ENCODE measurements at places on chromosomes 13 and 19.
A peak's percentile ranks its signal among the peaks of the same experiment; 100 is the strongest.

GRCh38 chr19:7743425-7743841 lies 3.9 kb downstream of the CD209 start:
- DNase-seq = no peak

DNA sequence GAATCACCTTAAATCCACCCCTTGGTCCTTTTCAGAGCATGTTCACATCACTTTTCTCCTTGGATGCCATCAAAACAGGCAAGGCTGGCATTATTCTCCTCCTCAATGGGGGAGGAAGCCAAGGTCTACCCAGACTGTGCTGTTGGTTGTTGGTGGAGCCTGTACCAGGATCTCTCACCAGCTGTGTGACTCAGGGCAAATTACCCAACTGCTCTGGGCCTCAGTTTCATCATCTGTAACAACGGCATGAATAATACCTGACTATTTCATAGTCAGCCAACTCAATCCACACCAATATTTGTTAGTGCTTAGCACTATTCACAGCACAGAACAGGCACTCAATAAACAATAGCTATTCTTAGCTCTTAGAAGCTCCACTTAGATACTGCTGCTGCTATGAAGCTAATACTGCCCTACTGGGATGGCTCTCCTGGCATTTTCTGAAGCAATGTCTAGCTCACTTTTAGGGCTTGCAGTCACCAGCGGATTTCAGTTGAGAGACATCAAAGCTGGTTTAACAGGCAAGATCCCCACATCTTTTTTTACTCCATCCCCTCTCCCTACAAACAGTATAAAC lies 116.9 kb downstream of the CCNA1 start:
- DNase-seq = no peak

DNA sequence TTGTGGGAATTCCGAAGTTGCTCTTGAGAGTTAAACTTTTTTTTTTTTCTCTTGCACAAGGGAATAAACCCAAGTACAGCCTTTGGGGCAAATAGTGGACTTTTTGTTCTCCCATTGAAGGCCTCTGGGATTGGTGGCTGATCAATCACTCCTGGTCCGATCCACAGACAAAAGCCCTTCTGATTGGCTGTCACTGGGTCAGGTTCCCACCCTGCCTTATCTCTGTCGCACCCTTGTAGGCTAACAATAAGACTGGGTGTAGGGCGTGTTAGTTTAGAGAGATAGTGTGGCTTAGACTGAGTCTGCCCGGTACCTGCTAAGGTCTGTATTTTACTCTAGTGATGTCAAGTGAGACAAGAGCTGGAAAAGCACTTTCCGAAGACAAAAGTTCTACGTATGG lies 380.8 kb downstream of the NDFIP2 start:
- no peak for DNase-seq

DNA sequence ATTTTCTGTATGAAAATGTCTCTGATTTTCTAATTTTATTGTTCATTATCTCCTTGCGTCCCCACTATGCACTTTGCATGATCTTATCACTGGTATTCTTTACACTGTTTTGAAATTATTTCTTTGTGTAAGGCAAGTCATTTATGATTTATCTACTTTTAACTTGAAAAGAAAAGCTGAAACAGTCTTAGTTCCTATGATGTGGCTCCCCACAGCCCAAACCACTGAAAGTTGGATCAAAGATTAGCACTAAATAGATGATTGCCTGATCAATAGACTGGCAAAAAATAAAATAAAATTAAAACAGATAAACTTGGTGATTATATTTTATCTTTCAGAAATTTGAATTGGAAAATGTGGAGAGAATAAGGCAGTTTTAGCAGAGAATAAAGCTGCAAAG lies 1101.9 kb downstream of the PCDH9 start:
- DNase-seq = no peak

GRCh38 chr19:1250437-1251260 lies 2.3 kb downstream of the MIDN start:
- DNase-seq = peak; percentile 82

DNA sequence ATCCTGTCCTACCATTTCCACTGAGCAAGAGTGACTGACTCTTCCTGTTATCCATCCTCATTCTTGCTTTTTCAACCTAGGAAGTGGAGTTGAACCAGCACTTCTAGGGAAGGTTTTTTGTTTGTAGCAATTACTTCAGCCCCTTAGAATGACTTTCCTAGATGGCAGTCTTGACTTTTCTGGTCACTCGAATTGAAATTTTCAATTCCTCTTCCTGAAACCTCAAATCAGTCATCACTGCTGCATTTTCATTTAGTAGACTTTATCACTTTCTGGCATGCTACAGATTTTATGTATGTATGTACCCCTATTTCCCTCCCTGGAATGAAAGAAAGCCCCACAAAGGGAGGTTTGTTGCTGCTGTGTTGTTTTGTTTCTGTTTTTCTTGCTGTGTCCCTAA lies 915.9 kb downstream of the PCDH17 start:
- DNase-seq = no peak

All from fibroblast of pulmonary artery (primary cell).